Omental fat pad (tissue), 4 donors: ENCODE measurements at places on chromosomes 7 and 10. TPM values are rescaled to one million over a fixed set of nuclear protein-coding genes. Genes with fewer than 3 reads are reported as not detected.

VWDE gene
- total RNA-seq: not detected

SP8 gene
- total RNA-seq: not detected

HECW1 gene
- 0.32 TPM for total RNA-seq

ADAMTS14 gene
- 0.47 TPM for total RNA-seq

ACSM6 gene
- not detected for total RNA-seq

LHFPL3 gene
- not detected for total RNA-seq

CSTF2T gene
- total RNA-seq: 16.9 TPM

ADCYAP1R1 gene
- 60.4 TPM for total RNA-seq

ELOVL3 gene
- total RNA-seq: 2.9 TPM

DNAJC12 gene
- total RNA-seq: 3.3 TPM

SLC39A12 gene
- 0.44 TPM for total RNA-seq

NOS3 gene
- total RNA-seq: 21.0 TPM

AKR1C3 gene
- 110 TPM for total RNA-seq

AZGP1 gene
- total RNA-seq: 91.7 TPM

UPP1 gene
- 26.1 TPM for total RNA-seq

ZNF365 gene
- 0.19 TPM for total RNA-seq

RSU1 gene
- 70.3 TPM for total RNA-seq

AKR1D1 gene
- not detected for total RNA-seq

SPDYE17 gene
- total RNA-seq: not detected

SGMS1 gene
- 83.7 TPM for total RNA-seq

UTF1 gene
- not detected for total RNA-seq

PON3 gene
- 2.9 TPM for total RNA-seq

KNDC1 gene
- 0.16 TPM for total RNA-seq

CHPF2 gene
- 22.3 TPM for total RNA-seq

HABP2 gene
- total RNA-seq: not detected

FGF8 gene
- not detected for total RNA-seq

CCM2 gene
- 53.9 TPM for total RNA-seq

RBP3 gene
- total RNA-seq: not detected

ARPC1A gene
- total RNA-seq: 117 TPM

CLDN12 gene
- total RNA-seq: 21.9 TPM

CLCN1 gene
- total RNA-seq: 0.24 TPM

AGMO gene
- 21.1 TPM for total RNA-seq

SEMA3C gene
- 46.2 TPM for total RNA-seq

SH2D4B gene
- not detected for total RNA-seq

MIOS gene
- total RNA-seq: 39.0 TPM

GARS1 gene
- 81.8 TPM for total RNA-seq

DOCK4 gene
- total RNA-seq: 71.3 TPM

AOAH gene
- total RNA-seq: 12.4 TPM

RBM20 gene
- 1.7 TPM for total RNA-seq

TMEM139 gene
- not detected for total RNA-seq

OIT3 gene
- total RNA-seq: not detected

GSTO2 gene
- 0.84 TPM for total RNA-seq

CTTNBP2 gene
- 13.3 TPM for total RNA-seq

SEMA3D gene
- total RNA-seq: 5.9 TPM

GPER1 gene
- total RNA-seq: 3.7 TPM

ITIH5 gene
- total RNA-seq: 263 TPM

PSTK gene
- total RNA-seq: 1.4 TPM

SUN3 gene
- not detected for total RNA-seq

LRRC4 gene
- 0.96 TPM for total RNA-seq

LMOD2 gene
- not detected for total RNA-seq

PRPS1L1 gene
- total RNA-seq: not detected
